ENCODE measurements at places on chromosomes 5 and 9.

DNA sequence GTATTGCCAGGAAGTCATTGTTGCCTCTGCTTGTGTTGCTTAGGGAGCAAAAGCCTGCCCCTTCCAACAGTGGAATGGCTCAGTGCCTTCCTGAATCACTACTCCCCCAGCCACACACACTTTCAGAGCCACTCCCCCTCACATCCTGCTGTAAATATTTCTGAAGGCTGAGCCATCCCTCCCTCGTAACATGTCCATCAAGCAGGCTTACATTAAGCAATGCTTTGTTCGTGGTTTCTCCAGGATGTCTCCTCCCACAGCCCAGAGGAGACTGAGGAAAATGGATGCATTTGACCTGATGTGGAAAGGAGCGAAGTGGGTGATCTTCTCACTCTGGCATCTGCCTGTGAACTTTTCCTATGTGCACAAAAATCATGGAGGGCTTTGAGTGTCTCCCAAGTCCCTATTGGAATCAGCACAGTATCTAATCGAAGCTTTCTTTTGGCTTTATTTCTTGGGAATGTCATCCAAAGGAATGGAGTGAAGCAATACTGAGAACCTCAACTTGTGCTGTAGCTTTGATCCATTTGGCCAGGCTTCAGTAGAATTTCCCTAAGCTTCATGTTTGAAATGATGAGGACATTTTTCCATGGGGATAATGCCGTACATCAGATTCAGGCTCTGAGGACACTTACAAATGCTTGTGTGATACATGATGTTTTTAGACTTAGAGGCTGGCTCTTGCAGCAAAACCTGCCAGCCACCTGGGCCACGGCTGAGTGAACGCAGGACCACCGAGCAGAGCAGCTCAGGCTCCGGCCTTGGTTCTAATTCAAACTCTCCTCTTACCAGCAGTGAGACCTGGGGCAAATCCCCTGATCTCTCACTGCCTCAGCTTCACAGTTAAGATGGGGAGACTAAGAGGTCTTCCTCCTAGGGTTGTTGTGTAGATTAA, 389.1 kb downstream of the ENC1 start:
- no peak for DNase-seq

GRCh38 chr9:94899464-94900221, 173.1 kb downstream of the AOPEP start:
- no peak for DNase-seq

GRCh38 chr5:177473443-177474001, at the start of gene DBN1:
TSS of gene DBN1 (minus strand) at chr5:177473634. CDS start at chr5:177473521, 113 bp downstream.
- DNase-seq: no peak

- DNase-seq: no peak
Observed at GRCh38 chr5:166262395-166262794, 2029.0 kb upstream of the WWC1 start.

GRCh38 chr9:91771027-91771426, 179.0 kb downstream of the ROR2 start:
- no peak for DNase-seq

DNA sequence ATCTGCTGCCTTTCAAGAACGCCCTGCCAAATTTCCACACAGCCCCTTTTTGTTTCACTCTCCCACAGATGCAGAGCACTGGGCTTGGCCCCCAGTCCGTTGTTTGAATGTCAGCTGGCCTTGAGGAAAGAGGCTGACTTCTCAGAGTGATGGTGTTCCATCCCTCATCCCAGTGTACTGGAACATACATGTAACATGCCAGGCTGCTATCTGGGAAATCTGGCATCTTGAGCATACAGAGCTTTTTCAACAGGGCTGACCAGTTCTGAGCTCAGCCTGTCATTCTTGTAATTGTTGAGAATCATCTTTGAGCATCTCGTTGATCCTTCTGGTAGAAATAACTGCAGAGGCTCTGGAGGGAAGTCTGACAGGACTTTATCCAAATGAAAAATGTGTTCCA, 2.8 kb downstream of the GALNT10 start:
- DNase-seq: no peak

- no peak for DNase-seq
Observed at GRCh38 chr5:1670351-1670750, 129.3 kb downstream of the MRPL36 start.

GRCh38 chr9:85199866-85200495, 530.5 kb downstream of the NTRK2 start:
- no peak for DNase-seq

DNA sequence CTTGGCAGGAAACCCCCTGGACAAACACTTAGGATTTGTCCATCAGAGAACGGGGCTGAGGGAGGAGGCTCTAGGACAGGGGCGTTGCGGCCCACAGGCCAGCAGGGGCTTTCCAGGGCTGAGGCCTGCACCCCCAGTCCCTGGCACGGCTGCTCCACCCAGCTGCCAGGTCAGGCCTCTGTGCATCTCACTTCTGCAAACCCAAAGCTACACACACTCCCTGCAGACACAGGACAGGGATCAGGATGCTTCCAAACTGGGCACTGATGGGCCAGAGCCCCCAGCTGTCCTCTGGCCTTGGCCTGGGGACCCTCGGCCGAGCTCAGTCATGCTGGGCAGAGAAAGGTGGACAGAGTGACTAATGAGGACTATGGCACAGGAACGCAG, 106.2 kb upstream of the SARDH start:
- DNase-seq: no peak

- no peak for DNase-seq
Observed at GRCh38 chr9:126563556-126563955, 50.2 kb upstream of the LMX1B start.

DNA sequence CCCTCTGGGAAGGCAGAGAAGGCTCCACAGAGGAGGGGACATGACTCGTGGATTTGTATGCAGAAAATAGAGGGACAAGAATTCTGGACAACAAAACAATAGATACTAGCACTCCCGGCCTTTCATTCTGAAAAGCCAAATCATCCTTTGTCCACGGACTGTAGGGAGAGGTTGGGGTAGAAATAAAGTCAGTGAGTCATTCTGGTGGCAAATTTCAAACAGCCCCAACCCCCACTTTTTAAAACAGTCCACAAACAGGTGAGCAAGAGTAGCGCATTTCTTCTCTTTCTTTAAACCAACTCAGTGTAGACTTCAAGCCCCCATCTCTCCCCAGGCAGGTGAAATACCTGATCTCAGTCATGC, 56.1 kb downstream of the PTPDC1 start:
- DNase-seq: no peak

- no peak for DNase-seq
Observed at GRCh38 chr5:145960848-145961600, 24.6 kb downstream of the SH3RF2 start.

DNA sequence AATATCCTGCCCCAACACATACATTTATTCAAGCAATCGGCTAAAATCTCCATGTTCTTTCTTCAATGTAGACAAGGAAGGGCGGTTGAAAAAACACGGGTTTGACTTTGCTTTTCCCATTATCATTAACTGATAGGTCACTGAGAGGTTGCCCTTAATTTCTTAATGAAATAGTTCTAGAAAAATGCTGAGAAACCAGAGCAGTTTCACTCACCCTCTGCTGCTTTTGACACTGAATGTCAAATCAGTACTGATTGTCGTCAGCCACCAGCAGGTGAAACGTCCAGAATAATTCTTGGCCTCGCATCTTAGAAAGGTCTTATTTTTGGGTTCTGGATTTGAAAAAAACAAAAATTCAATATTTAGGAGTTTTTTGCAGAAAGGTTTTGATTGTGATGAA, 8.1 kb downstream of the IL12B start:
- DNase-seq: no peak

GRCh38 chr5:136579238-136579637, 213.9 kb upstream of the TRPC7 start:
- no peak for DNase-seq

GRCh38 chr9:19473605-19474004, 64.8 kb downstream of the ACER2 start:
- no peak for DNase-seq

DNA sequence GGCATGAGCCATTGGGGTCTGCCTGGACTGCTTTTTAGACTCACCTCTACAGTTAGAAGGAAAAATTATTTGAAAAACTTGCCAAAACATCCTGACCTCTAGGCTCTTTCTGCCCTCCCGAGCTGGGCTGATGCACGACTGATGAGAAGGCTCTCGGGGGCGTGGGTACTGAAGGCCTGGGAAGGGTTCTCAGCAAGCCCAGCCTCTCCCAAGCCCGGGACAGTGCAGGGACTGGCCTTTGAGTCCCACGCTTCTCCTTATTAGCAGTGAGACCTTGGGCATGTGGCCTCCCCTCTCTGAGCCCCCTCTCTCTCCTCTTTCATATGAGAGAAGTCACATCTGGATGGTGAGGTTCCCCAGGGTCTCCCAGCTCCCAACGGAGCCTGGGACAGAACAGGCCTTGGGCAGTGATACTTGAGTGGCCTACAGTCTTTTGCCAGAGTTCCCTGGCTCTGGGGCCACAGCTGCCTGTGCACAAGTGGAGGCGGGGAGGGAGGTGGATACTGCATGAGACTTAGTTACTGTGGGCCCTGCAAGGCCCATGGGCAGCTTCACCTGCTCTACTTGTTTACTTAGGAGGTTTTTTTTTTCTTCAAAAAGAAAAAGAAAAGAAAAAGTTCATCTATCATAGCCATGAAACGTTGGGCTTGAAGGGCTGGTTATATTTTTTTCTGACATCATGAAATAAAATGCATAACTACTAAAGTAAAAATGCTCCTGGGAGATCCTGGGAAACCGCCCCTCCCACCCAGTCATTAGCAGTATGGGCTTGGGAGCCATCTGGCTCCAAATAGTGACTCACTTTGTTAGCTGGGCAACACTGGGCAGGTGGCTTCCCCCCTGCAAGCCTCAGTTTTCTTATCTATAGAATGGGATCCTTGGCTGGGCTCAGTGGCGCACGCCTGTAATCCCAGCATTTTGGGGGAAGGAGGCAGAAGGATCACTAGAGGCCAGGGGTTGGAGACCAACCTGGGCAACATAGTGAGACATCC, 139.4 kb downstream of the GAPVD1 start:
- DNase-seq: no peak

- DNase-seq: no peak
Observed at GRCh38 chr5:91468651-91469422, 85.7 kb upstream of the ARRDC3 start.

- DNase-seq: no peak
Observed at GRCh38 chr5:17275289-17276158, 58.1 kb downstream of the BASP1 start.

- no peak for DNase-seq
Observed at GRCh38 chr5:98309785-98310598, 463.5 kb upstream of the RGMB start.

DNA sequence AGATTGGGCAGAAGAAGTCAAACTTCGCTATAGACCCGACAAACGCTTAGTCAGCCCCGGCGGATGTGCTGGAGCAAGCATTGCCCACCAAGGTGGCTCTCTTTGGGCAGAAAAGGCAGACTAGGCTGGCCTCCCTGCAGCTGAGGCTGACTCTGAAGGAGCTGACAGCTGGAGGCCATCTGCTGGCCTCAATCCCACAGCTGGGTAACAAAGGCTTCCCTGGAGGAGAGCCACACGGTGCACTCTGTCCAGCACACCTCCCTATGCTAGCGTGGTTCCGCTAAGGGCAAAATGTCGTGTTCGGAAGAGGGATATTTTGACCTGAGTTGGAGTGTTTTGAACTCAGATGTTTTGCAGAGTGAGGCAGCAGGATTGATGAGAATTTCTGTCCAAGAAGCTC, 103.5 kb upstream of the PTCH1 start:
- no peak for DNase-seq

GRCh38 chr5:1824903-1825841, 24.0 kb downstream of the NDUFS6 start:
- DNase-seq: no peak

DNA sequence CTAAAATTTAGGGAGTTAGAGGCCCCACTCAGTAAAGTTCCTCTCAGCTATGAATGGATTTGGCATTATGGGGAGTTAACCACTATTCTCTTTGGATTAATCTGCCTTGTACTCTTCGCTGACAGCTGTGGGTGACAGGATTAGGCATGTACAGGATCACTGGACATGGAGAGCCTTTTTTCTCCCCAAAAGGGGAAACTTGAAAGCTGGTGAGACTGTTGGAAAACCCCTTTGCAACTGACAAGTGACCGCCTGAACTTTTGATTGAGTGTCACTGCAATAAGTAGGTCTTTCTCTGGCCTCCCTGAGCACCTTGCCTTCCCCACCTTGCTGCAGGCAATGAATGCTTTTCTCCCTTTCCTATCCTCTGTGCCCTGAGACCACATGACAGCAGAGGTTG, 68.3 kb downstream of the ERP44 start:
- DNase-seq: no peak

GRCh38 chr9:94663640-94664039, 24.3 kb upstream of the FBP1 start:
- no peak for DNase-seq

Data from activated CD4-positive, alpha-beta T cell treated with anti-CD3 and anti-CD28 coated beads for 1 hour (primary cell).